ENCODE measurements at places on chromosomes 11 and 22.

- DNase-seq: no peak
These were observed 101.7 kb upstream of the CD82 start for GRCh38 chr11:44463751-44464150.

- DNase-seq: no peak
These were observed 3.4 kb downstream of the MRGPRF start for GRCh38 chr11:69009441-69010211.

- no peak for DNase-seq
These were observed 888.5 kb downstream of the NTM start for GRCh38 chr11:132258875-132259274.

DNA sequence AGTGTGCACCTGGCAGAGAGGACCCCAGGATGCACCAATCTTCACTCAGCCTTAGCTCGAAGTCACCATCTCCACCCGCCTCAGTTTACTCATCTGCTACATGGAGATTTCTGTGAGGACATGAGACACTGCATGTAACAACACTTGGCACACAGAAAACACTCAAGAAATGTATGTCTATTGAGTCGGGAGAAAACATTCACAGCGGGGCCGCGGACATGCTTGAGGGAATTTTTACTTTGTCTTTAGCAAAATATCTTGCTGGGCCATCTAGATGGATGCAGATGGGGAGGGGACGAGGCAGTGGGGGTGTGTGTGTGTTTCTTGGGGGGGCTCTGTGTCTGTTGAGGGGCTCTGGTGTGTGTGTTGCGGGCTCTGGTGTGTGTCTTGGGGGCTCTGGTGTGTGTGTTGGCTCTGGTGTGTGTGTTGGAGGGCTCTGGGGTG lies 28.4 kb upstream of the RFPL3 start:
- DNase-seq: no peak

DNA sequence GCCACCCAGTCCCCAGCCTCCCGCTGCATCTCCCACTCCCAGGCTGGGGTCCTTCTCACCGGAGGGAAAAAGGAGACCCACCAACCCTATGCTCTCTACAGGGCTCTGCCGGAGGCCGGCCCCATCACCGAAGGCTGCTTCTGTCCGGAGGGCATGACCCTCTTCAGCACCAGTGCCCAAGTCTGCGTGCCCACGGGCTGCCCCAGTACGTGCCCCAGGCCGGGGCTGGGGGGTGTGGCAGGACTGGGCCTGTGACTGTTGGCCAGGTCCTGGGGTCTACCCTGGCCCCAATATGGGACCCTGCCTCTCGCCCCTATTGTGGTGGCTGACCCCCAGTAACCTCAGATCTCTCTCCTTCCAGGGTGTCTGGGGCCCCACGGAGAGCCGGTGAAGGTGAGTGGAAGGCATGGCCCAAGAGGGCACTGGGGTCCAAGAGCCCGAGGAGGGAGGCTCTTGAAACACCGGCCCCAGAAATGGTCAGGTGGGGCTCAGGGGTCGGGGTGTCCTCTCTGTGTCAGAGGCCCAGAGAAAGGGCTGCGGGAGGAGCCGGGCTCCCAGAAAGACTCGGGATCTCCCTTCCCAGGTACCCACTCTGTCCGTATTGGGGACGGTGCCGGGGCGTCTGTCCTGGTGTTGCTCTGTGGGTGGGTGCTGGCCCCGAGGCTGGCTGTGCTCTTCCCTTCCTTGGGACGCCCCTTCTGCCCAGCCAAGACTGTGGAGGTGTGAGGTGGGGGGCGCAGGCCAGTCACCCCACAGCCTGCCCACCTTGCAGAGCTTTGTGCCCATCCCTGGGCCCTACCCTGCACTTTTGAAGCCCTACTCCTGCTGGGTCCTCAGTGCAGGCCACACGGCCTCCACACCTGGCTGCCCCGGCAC lies 26.1 kb upstream of the MUC5B start:
- DNase-seq: no peak
